T1000 (cell line): ENCODE measurements at places on chromosomes 11 and 22.

GRCh38 chr11:77303328-77303727, 1.8 kb upstream of the GDPD4 start:
- no peak for DNase-seq

GRCh38 chr11:62020661-62021060, 53.2 kb upstream of the FTH1 start:
- no peak for DNase-seq

- no peak for DNase-seq
These were observed 4.7 kb downstream of the RIBC2 start for GRCh38 chr22:45418056-45418769.

DNA sequence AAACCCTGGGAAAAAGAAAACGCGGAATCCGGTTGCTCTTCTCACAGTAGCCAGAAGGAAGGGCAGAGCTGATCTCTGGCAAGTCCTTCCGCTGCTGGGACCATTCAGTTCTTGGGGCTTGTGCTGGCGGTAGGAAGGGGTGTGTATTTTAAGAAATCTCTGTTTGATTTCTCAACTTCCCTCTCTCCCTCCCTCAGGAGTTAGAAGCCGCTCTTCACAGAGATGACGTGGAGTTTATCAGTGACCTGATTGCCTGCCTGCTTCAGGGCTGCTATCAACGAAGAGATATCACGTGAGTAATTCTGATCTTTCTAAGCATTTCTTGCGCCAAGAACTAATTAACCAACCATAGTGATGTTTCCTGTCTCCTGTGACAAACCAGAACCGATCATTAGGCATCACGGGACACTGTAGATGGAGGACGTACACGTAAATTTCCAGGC, 85.9 kb upstream of the SLC25A18 start:
- no peak for DNase-seq

- no peak for DNase-seq
These were observed 93.8 kb downstream of the CEP164 start for GRCh38 chr11:117421476-117421875.

GRCh38 chr22:25645964-25646363, 81.5 kb downstream of the GRK3 start:
- no peak for DNase-seq

GRCh38 chr11:36411202-36411640, 98.9 kb downstream of the TRAF6 start:
- DNase-seq: no peak

GRCh38 chr11:61345170-61345610, 12.2 kb downstream of the TKFC start:
- DNase-seq: no peak

DNA sequence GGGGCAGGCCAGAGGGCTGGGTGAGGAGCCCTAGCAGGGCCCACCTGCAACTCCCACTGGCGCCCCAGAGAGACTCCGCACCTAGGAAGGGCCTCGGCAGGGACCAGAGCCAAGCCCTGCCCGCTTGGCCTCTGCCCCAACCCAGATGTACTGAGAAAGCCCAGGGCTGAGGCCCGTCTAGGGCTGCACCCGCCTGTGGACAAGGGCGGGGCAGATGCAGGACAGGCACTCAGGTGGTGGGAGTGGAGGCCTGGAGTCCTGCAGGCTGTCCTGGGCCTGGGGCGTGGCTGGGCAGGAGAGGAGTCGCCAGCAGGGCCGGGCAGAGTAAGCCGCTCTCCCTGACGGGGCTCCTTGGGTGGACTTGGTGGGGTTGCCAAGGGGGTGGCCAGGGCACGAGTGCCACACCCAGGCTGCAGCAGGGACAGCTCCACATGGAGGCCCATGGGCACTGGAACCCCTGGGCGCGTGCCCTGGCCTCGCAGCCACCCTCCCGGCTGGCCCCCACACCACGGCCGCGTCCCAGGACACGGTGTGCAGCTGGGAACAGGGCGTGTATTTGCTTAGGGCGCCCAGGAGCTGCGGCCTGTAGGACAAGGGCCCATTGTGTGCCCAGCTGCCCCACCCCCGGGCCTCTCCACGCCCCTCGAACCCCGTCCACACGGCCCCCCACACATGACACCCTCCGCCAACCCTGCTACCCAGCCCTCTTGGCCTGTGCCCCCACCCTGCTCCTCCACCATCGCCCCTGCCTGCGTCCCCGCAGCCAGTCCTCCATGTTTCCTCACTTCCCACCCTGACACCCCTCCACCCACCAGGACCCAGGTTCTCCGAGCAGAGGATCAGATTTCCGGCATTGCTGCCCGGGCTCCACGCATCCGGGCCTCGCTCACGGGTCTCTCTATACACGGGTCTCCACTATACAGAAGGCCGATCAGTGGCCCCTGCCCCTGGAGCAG, 11.3 kb upstream of the PIM3 start:
- no peak for DNase-seq
